H9 (cell line): ENCODE measurements at places on chromosomes 16 and 17.

DNA sequence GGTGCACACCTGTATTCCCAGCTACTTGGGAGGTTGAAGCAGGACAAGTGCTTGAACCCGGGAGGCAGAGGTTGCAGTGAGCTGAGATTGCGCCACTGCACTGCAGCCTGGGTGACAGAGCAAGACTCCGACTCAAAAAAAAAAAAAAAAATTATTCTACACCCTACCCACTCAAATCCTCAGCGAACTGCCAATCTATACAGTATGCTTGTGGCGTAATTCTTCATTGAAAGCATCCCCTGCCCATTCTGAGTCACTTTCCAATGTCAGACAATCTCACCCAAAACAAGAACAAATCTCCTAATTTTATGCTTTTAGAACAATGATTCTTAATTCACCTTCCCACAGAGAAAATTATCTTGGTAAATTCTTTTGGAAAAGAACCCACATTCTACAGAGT lies 12.0 kb downstream of the AMFR start:
- H3K27me3 ChIP-seq = no peaks in the 10 kb centered on the region; the same call in 1 of the 2 replicates
- no peak overlapping the region for H3K27ac ChIP-seq
- H3K4me3 ChIP-seq = no peak overlapping the region
- peaks cover 6% of the 10 kb centered on the region; the same call in 1 of the 2 replicates for H3K4me1 ChIP-seq

DNA sequence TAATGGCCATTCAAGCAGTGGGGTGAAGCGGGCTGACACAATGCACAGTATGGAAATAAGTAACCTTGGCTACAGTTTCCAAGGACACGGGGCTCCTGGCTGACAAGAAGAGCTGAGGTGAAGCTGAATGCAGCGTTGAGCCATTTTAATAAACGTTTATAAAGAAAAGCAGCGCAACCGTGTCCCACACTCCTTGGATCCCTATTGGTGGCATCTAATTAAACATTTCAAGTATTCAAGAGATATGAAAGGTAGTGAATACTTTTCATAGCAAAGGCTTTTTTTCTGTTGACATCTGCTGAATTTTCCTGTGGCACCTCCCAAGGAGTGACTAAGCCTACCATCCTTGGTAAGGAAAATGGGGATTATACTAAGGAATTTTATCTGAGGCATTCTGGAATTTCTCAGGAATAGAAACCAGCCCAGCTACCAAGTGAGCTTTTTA lies 26.5 kb downstream of the DUSP14 start:
- H3K4me3 ChIP-seq = no peak overlapping the region
- DNase-seq = no peak
- H3K27me3 ChIP-seq = no peaks in the 10 kb centered on the region
- peaks cover 11% of the 10 kb centered on the region; the same call in 2 of the 3 replicates for H3K36me3 ChIP-seq

DNA sequence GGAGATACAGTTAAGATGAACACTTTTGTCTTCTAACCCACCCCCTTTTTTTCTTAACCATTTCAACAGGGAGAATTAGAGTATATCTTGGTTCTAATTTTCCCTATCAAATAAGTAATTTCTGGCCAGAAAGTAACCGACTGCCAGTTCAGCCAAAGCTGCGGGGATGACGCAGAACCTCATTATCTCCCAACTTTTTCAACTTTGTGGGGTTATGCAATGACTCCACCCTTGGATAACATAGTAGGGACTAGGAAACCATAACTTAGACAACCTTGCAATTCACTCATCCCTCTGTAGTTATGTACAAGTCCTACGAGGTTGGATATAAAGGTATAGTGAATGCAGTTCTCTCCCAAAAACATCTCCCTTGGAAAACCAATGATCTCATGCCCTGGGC lies 184.0 kb downstream of the ZNF18 start:
- no peaks in the 10 kb centered on the region for H3K36me3 ChIP-seq
- no peaks in the 10 kb centered on the region for H3K27me3 ChIP-seq
- H3K27ac ChIP-seq = no peak overlapping the region
- no peaks in the 10 kb centered on the region for H3K4me1 ChIP-seq
- no peak overlapping the region for H3K4me3 ChIP-seq

GRCh38 chr17:56593646-56594319 lies at the start of gene NOG:
Gene NOG (plus strand): TSS chr17:56593699. CDS start chr17:56594224, 525 bp downstream.
- H3K27me3 ChIP-seq = peaks cover 13% of the 10 kb centered on the region; the same call in 1 of the 2 replicates
- DNase-seq = peak; percentile 79
- H3K27ac ChIP-seq = no peak within 1 kb of the TSS
- H3K4me3 ChIP-seq = peak within 1 kb of the TSS; percentile 89
- H3K36me3 ChIP-seq = no peaks in the 10 kb centered on the region
- no peaks in the 10 kb centered on the region for H3K4me1 ChIP-seq

- no peak for DNase-seq
- peaks cover 6% of the 10 kb centered on the region; the same call in 1 of the 2 replicates for H3K4me1 ChIP-seq
- no peaks in the 10 kb centered on the region; the same call in 1 of the 2 replicates for H3K36me3 ChIP-seq
- H3K4me3 ChIP-seq = no peak overlapping the region
- no peak overlapping the region for H3K27ac ChIP-seq
- no peaks in the 10 kb centered on the region for H3K27me3 ChIP-seq
Observed at GRCh38 chr17:80869481-80870145, 122.0 kb upstream of the CHMP6 start.

DNA sequence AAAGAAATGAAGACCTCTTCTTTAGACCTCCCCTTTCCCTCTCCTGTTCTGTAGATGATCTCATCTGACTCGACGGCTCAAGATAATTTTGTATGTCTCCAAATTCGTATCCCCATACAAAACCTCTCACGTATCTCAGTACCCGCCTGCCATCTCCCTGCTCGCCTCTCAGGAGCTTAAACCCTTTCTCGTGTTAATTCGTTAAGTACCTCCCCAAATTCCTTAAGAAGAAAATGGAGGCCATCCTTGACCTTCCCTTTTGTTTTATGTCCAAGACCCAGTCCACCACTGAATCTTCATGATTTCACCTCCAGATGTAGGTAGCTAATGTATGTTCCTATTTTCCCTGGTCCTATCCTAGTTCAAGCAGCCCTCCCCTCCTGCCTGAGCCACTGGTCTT lies 41.6 kb downstream of the OR3A1 start:
- no peaks in the 10 kb centered on the region for H3K4me1 ChIP-seq
- no peak overlapping the region for H3K4me3 ChIP-seq
- H3K27ac ChIP-seq = no peak overlapping the region
- no peaks in the 10 kb centered on the region for H3K27me3 ChIP-seq

DNA sequence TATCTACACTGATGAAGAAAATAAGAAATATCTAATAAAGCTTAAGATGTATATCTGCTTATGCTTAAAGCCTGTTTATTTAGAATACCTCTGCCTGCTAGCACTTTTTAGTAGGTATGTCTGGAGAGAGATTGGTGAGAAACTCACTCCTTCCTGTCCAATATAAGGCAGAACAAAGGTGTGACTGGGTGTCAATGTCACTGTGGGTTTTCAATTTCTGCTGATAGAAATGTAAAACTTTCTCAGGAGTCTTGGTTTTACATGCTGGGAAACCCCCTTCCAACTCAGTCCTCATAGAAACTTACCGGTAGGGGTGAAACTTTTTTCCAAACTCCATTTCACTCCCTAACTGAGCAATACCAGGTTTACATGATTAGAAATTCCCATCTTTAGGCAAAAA lies 17.8 kb upstream of the MPHOSPH6 start:
- DNase-seq = no peak
- H3K27me3 ChIP-seq = no peaks in the 10 kb centered on the region
- no peak overlapping the region for H3K4me3 ChIP-seq
- no peaks in the 10 kb centered on the region for H3K36me3 ChIP-seq
- H3K27ac ChIP-seq = no peak overlapping the region

DNA sequence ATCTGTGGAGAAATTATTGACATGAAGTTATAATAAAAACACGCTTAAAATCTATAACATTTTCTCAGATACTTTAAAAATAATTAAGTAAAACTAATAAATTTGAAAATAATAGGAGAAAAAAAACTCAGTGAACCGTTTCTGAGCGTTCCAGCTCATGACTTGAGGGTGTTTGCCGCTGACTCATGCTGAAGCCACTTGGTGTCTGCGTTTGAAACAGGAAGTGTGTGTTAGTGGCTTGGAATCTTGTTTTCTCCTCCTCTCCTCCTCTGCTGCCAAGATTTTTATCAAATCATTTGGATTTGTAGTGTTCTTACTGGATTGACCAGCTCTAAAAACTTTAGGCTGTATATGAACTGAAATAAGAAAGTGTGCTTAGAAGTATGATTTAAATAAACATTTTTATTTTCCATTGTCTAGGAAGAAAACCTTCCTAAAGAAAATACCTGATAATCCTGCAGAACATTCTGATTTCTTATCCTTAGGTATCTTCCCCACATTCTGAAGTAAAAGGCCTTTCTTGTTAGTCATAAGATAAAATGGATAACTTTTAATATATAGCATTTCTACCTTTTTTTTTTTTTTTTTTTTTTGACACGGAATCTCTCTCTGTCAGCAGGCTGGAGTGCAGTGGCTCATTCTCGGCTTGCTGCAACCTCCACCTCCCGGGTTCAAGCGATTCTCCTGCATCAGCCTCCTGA lies 30.8 kb downstream of the USP10 start:
- DNase-seq = no peak
- H3K36me3 ChIP-seq = no peaks in the 10 kb centered on the region; the same call in 2 of the 3 replicates
- H3K27me3 ChIP-seq = no peaks in the 10 kb centered on the region
- H3K27ac ChIP-seq = no peak overlapping the region

DNA sequence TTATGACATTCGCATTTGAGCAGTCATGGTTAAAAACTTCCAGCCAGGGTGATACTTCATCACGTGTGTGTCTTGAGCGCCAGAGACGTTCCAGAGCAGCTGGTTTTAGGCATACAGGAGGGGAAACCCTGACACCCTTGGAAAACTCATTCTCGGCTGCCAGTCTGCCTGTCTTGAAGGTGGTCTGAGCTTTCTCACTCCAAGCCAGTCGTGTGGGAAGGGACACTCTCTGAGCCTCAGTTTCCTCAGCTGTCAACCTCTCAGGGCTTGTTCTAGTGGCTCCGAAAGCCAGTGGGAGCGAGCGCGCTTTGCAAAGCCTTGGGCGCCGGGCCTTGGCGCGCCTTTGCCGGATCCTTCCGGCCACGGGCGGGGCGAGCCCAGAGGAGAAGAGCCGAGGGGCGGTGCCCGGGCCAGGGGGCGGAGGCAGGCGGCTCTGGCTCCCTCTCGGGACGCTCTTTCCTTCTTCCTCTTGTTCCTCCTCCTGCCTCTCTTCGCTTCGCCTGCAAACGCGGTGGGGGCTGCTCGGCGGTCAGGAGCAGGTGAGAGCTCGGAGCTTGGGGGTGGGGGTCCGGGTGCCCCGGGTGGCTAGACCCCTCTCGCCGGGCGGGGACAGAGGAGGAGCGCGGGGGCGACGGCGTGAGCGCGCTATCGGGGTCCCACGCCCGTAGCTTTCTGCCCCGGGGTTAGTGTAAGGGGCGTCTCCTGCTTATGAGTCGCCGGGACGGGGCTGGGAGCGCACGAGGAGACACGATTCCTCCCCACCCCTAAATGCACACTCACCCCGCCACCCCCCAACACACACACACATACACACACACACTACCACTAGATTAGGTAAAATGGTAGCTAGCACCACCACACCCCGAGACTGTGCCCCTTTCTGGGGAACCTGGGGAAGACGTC lies at the start of gene LDAF1:
Gene LDAF1, plus strand, starts transcription at position 467 of the 903 bp plus-strand sequence. CDS start 2,509 bp downstream, outside the sequence.
- peak within 1 kb of the TSS; percentile 92 for H3K4me3 ChIP-seq
- H3K4me1 ChIP-seq = peaks cover 4% of the 10 kb centered on the region; the same call in 1 of the 2 replicates
- H3K27ac ChIP-seq = no peak within 1 kb of the TSS
- no peaks in the 10 kb centered on the region; the same call in 1 of the 2 replicates for H3K27me3 ChIP-seq
- peaks cover 26% of the 10 kb centered on the region for H3K36me3 ChIP-seq
- DNase-seq = peak; percentile 86

GRCh38 chr17:43033948-43034881 lies 9.2 kb downstream of the RND2 start:
- H3K27ac ChIP-seq = no peak overlapping the region
- peaks cover 10% of the 10 kb centered on the region for H3K36me3 ChIP-seq
- no peaks in the 10 kb centered on the region for H3K27me3 ChIP-seq
- peak overlapping the region; percentile 67 for H3K4me3 ChIP-seq
- no peak for DNase-seq
- H3K4me1 ChIP-seq = peaks cover 11% of the 10 kb centered on the region

DNA sequence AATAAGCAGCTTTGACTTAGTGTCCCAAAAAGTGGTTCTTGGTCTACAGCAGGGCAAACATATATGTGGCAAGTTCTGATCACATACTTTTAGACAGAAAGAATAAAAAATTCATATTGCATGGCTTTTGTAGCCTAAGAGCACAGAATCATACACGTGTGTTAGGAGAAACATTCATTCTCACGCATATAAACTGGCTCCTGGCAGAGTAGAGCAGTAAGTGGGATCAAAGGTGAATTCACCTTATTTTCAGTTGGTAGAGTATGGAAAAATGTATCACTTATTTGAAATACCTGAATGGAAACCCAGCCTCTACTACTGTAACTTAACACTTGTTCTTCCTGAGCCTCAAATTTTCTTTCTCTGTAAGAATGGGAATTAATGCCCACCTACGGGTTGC lies 34.8 kb downstream of the DGKE start:
- no peaks in the 10 kb centered on the region; the same call in 1 of the 2 replicates for H3K36me3 ChIP-seq
- H3K27ac ChIP-seq = no peak overlapping the region
- DNase-seq = no peak
- no peak overlapping the region for H3K4me3 ChIP-seq
- no peaks in the 10 kb centered on the region for H3K27me3 ChIP-seq

DNA sequence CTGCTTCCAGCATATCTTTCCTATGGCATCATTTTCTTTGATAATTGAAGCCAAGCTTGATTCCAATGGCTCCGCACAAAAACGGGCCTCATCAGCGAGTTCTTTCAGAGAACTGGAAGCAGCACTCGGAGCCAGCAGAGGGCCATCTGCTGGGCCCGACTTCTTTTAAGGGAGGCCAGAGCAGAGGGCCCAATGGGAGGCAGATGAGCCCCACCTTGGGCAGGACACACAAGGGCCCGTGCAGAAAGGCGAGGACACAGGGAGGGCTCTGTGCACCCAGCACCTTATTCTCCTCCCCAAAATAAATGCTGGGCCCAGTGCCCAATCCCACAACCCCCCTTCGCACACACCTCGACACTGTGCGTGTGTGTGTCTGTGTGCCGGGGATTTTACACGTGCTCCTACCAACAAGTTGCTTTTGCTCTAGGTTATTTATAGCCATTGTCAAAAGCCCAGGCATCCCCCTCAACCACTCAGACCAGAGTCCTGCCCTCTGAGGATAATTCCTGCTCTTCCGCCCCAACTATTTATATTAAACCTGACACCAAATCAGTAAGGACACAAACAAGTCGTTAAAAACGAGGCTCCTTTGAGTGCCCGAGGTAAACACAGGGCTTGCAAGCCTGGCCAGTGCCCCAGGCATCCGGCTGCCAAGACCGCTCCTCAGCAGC lies 6.8 kb downstream of the AXIN2 start:
- H3K4me3 ChIP-seq = peak overlapping the region; percentile 31; the same call in 1 of the 3 replicates
- no peak overlapping the region for H3K27ac ChIP-seq
- H3K27me3 ChIP-seq = no peaks in the 10 kb centered on the region; the same call in 1 of the 2 replicates
- DNase-seq = no peak
- H3K36me3 ChIP-seq = peaks cover 12% of the 10 kb centered on the region; the same call in 2 of the 3 replicates

DNA sequence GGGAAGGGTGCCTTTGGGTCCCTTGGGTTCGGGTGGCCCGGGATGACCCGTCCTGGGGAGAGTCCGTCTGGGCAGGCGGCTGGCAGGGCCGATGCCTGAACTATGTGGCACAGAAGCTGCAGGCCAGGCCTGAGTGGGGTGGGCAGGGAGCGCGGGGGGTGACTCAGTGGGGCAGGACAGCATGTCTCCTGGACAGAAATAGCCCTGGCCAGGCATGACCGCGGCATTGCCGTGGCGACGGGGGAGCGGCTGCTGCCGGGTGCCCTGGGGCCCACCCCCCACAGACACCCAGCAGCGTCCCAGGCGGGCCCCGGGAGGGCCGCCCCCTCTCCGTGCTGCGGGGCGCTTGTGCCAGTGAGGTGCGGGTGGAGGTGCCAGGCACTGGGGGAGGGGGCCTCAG lies 1.8 kb upstream of the C1QTNF8 start:
- DNase-seq = no peak
- no peak overlapping the region for H3K27ac ChIP-seq
- no peaks in the 10 kb centered on the region for H3K4me1 ChIP-seq
- no peaks in the 10 kb centered on the region for H3K36me3 ChIP-seq
- H3K27me3 ChIP-seq = no peaks in the 10 kb centered on the region
- H3K4me3 ChIP-seq = no peak overlapping the region
